NCI-H187 (cell line): ENCODE measurements at places on chromosomes 2 and 18.

DNA sequence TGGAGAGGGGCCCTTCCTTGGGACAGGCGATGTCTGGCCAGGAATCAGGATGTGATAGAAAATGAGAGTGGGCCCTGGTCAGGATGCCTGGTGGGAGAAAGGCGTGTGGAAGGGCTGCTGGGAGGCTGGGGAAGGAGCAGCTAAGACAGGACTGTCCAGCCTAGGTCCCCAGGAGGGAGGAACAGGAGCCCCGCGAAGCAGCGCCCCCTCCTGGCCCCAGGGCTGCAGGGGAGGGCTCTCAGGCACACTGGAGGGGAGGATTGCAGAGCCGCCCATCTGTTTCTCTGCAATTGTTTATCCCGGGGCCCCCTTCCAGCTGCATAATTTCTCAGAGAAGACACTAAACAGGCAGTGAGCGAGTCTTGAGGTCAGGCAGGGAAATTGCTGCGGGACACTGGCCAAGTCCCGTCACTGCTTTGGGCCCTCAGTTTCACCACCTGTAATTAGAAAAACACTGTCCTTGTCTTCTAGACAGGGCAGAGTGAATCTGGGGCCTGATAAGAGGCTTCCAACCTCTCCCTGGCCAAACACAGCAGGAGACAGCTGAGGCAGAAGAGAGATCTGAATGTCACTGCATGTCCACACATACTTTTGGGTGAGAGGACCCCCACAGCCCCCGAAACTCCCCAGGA, 3.9 kb upstream of the NPPC start:
- no peak for DNase-seq

- no peak for DNase-seq
These were observed 1009.4 kb upstream of the CELF4 start for GRCh38 chr18:38575023-38575422.

GRCh38 chr18:68940754-68941153, 142.9 kb downstream of the CCDC102B start:
- no peak for DNase-seq

GRCh38 chr2:157938556-157938955, 62.4 kb upstream of the ACVR1 start:
- DNase-seq, result no peak

DNA sequence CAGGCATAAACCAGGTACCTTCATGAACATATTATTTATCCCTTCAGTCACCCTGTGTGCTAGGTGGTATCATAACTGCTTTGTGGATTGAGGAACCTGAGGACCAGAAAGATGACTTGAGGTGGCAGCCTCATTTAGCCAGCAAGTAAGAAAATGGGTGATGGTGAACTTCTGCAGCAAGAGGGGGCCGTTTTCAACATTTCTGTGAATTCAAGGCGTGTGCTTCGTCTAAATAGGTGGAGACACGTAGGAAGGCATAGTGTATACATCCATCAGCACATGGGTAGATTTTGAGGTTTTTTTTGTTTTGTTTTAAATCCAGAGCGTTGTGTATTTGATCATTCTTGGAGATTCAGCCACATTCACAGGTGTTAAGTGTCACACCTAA, 118.7 kb downstream of the SPTBN1 start:
- DNase-seq, result no peak

- DNase-seq, result no peak
These were observed 186.0 kb downstream of the CAMKMT start for GRCh38 chr2:44547718-44548117.

GRCh38 chr2:226906163-226906693, 70.4 kb downstream of the RHBDD1 start:
- no peak for DNase-seq

DNA sequence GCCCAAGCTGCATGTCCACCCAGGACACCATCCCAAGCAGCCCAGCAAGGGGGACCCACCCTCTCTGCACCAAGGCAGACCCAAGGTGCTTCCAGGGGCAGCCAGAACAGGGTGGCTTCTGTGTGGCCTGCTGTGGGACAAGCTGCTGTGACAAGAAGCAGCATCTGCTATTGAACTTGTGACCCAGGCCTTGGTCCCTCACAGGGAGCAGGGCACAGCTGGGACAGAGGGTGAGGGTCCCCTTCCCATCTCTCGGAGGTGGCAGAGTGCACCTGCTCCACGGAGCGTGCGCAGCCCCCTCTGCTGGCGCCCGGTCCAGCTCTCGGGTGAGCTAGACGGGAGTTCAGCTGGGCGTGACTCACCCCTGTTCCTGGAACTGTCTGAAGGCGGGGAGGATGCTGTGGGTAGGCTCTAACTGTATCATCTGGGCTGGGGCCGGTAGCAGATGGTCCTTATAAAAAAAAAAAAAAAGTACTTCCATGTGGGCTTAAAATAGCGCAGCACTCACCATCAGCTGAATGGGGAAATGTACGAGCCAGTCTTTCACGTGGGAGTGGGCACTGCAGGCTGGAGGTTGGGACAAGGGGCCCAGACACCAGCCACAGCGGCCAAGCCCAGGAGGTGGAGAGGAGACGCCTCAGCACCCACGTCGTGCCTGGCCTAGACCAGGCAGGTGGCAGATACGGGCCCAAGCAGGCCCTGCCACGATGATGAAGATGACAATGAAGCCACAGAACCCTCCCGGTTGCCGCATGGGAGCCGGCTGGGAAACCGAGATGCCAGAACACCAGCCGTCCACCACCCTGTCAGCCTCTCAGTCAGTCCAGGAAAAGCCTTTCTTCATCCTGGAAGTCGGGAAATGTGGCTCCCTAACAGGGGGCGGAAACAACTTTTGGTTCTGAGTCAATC, 136.8 kb upstream of the ID2 start:
- no peak for DNase-seq

GRCh38 chr2:181467966-181468707, 11.0 kb downstream of the ITGA4 start:
- no peak for DNase-seq

DNA sequence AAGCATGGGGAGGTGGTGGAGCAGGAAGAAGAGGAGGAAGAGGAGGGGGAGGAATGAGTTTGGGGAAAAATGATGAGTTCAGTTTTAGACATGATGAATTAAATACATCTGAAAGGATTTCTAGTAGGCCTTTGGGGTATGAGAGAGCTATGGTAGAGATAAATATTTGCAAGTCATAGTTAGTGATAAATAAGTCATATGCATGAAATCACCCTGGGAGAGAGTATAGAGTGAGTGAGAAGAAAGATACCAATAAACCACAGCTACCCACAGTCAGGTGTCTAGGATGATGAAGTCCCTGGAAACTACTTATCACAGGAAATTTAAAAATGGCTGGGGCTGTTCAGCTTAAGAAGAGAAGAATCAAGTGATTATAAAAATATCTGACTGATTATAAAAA, 240.5 kb downstream of the RDH14 start:
- no peak for DNase-seq

DNA sequence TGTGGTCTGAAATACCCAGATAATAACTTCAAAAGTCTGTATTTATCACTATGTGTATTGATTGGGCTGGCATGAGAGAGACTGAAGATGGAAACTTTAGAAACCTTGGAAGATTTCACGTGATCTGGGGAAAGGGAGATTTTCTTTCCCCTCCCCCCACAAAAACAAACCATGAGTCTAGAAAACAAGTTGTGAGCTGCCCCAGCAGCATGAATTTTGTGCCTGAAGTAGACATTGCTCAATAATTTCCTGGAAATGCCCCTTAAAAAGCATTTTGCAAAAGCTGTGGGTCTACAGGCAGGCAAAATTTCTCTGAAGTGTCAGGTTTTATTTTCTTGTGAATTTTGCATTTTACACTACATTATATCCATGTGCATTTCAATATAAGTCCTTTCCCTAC, 101.8 kb downstream of the ETAA1 start:
- DNase-seq, result no peak

GRCh38 chr2:12915787-12916186, 199.1 kb downstream of the TRIB2 start:
- DNase-seq, result no peak

GRCh38 chr2:64482765-64483504, 29.0 kb downstream of the LGALSL start:
- peak; percentile 45 for DNase-seq

GRCh38 chr2:203873921-203874631, 6.5 kb downstream of the CTLA4 start:
- DNase-seq, result no peak

GRCh38 chr2:72026819-72027425, 120.7 kb downstream of the CYP26B1 start:
- DNase-seq, result no peak

DNA sequence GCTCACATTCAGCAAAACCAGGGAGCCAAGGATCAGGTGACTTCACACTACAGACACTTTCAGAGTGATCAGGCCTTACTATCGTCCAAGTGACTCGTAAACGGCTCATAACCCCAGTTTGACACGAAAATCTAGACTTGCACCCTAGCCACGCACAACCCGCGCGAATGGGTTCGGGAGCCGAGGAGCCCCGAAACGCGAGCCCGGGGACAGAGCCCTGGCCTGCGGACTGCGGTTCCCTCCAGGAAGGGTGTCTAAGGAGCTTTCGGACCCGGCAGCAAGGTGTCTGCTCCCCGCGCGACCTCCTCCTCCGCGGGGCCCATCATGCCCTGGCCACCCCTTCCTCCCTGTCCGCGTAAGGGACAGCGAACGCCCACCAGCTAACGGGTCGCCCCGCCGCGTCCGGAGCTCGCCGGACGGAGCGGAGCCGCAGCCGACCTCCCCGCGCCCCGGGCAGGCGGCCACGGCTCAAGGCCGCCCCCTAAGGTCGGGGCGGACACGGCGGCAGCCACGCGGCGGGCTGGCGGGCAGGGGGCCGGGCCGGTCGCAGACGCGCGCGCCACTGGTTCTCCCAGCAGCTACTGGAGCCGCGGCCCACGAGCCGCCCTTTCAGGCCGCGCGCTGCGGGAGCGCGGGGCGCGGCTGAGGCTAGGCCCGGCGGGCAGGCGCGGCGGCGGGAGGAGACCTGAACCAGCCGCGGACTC, 575 bp downstream of the ATL2 start:
- DNase-seq, result peak; percentile 60

GRCh38 chr2:217723981-217724380, 278.8 kb downstream of the TNS1 start:
- DNase-seq, result no peak

GRCh38 chr18:53025247-53025646, 685.2 kb downstream of the DCC start:
- no peak for DNase-seq

DNA sequence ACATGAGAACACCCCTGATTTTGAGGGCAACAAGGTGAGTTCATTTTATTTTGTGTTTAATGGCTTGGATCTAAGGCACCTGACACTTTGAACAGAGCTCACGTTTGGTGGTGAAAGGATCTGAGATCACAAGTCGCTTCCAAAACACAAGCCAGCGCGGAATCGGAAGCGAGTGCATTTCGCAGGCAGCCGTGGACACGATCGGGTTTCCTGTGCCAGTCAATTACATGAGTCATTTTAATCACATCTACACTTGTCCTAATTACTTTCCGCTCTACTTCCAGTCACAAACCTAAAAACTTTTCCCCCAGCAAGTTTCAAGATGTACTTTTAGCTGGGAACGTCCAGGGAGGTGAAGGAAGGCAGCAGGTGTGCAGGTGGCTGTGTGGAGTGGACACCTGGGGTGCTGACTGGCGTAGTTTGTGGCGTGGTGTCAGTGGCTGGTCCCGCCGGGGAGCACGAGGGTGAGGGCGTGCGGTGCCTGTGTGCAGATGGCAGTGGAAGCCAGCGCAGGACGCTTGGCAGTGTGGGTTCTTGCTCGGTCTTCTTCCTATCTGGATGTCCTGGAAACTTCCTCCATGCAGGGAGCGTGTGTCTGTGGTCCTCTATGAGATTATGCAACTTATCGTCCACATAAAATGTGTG, 75.6 kb downstream of the DCDC2C start:
- DNase-seq, result no peak

DNA sequence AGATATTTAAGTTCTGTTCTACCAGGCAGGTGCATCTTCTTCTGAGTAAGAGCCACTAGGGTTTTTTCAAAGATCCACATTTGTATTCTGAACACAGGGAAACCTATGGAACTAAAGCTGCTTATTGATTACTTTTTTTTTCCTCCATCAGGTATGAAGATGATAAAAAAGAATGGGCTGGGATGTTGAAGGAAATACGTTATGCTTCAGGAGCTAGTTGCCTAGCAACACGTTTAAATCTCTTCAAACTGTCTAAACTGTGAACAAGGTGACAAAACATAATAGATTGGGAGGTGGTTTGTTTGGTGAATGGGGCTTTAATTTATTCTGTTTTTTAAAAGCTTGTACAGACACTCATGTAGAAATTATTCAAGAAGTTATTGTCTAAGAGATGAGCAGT, 15.9 kb downstream of the KLHL41 start:
- no peak for DNase-seq

DNA sequence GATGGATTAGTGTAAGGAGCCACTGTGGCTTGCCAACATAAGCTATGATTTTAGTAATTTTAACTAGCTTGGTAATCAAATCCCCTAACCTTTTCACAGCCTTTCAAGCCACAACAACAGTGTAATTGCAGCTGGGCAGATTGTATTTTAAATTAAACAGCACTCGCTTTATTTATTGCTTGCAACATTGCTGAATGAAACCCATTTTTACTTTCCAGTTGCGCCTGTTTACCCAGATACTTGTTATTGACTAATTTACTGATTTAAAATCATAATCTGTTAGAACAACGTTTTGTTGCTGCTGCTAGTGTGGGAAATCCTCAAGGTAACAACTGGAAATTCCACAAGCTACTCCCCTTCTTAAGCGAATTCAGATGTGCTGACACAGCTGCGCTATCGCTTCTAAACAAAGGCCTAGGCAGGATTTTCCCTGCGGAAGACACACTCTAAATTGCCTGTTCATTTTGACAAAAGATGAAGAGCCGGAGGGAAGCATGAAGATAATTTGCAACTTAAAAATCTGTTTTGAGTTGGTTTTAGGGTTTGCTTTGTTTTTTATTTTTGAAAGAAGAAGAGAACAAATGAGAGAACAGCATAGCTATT, 283.9 kb downstream of the ALPK2 start:
- DNase-seq, result no peak

- no peak for DNase-seq
These were observed 67.4 kb upstream of the HS6ST1 start for GRCh38 chr2:128386066-128386465.

DNA sequence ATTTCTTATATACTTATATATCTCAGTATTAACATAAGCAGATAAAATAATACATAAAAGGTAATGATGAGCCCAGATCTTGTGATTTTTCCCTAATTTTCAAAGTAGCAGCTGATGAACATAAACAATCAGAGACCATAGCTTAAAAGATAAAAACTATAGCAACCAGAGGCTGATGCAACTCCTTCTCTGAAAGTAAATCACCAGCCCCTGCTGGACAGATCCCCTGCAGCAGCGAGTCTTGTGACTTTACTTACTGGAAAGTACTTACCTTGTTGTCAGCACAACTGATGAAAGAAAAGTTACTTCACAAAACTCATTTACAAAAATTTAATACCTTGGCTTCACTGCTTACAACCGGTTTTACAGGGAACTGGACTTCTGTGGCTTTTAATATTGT, 67.3 kb downstream of the GORASP2 start:
- DNase-seq, result no peak
